ENCODE measurements at places on chromosomes 4 and X.

DNA sequence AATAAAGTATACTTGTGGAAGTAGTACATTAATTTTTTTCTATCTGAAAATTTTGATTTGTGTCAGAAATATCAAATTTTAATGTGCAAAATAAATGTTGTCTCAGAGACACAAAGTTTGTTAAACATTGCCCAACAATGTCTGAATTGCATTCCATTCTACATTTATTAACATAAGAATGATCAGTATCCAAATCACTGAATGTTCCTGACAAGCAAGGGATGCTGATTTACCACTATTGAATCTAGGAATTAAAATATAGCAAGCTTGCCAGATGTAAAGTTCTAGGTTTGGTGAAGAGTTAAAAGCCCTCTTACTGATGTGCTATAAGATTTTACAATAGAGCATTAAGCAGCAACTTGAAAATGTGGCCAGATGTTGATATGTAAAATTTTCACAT is 489.2 kb upstream of the CTSO start:
- no peak for DNase-seq

DNA sequence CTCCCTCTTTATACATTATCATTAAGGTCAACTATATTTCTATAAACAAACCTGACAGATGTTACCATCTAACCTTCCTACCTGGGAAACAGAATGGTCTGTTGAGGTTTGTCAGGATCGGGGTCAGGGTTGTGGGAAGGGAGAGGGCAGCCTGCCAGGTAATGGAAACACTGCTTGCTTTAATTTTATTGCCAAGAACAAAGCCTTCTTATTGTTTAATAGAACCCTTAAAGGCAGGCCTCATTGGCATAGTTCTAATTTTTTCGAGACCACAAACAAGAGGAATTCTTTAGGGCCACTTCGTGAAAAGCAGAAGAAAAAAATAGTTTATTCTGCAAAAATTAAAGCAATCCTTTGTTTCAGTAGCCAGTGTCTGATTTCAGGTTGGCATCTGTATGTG is 113.2 kb downstream of the MID1 start:
- no peak for DNase-seq

GRCh38 chrX:9456250-9457074 is 8.4 kb upstream of the TBL1X start:
- peak; percentile 10 for DNase-seq

DNA sequence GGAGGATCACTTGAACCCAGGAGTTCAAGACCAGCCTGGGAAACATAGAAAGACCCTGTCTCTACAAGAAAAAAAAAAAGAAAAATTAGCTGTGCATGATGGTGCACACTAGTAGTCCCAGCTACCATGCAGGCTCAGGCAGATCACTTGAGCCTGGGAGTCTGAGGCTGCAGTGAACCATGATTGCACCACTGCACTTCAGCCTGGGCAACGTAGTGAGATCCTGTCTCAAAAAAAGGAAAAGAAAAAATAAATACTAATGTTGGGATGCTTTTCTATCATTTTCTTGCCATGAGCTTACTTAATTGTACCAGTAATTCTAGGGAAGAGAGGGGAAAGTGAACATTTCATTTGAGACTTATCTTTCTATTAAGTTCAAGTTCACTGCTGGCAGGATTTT is 19.8 kb downstream of the DCUN1D4 start:
- no peak for DNase-seq

DNA sequence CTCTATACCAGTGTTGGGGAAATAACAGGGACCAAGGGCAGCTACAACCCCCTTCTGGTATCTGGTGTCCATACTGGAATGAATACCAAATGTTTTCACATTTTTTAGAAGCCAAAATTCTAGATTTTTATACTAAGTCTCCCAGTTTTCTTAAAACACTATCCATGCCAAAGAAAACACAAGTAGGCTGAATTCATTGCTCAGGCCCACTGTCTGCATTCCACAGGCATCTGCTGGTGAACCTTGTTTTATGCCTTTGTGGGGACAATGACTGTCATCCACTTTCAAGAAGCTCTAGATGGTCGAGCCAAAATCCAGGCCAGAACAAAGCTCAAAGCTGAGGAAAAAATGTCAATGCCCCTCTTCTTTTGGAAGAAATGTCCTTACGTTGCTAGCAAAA is 213.4 kb upstream of the RASGEF1B start:
- no peak for DNase-seq

DNA sequence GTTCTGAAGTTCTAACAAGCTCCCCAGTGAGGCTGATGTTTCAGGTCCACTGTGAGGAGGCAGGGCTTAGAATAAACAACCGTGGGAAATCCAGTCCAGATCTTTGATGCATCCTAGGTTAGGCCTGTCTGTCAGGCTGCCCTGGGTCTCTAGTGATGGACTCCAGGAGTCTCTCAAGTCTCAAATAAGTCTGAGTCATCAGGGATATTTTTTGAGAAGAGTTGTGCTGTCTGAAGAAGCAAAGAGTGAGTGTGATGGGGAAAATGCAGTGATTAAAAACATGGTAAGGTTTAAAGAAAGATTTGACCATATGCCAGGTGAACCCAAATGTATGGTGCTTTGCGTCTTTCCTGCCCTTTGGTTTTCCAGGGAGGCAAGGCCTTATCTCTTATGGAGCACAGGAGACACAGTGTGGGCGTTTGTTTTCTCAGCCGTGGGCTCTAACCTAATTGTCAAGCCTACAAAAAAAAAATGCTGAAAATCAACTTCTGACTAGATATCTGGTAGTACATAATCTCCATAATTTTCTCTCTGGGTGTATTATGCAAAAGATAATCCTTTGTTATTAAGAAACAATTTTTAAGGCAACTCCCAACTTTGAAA is 100.7 kb downstream of the PTTG2 start:
- no peak for DNase-seq
